ENCODE measurements at places on chromosomes 4 and X.

DNA sequence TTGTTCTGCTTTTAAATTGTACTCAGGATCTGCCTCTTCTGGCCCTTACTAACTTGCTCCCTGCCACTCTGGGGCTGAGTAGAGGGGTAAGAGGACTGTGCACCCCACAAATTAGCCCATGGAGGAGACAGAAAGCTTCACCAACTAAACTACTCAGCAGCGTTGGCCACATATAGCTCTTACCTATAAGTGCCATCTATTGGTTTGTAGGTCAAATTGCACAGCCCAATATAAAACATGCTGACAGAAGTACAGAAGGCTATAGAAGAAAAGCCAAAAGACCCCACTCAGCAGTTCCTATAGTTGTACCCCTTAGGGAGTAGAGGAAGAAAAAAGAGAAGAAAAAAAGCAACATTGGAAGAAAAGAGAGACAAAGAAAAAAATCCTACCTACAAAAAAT lies 341.2 kb upstream of the FMR1 start:
- DNase-seq = no peak

GRCh38 chr4:127776620-127777019 lies 5.5 kb upstream of the HSPA4L start:
- no peak for DNase-seq

DNA sequence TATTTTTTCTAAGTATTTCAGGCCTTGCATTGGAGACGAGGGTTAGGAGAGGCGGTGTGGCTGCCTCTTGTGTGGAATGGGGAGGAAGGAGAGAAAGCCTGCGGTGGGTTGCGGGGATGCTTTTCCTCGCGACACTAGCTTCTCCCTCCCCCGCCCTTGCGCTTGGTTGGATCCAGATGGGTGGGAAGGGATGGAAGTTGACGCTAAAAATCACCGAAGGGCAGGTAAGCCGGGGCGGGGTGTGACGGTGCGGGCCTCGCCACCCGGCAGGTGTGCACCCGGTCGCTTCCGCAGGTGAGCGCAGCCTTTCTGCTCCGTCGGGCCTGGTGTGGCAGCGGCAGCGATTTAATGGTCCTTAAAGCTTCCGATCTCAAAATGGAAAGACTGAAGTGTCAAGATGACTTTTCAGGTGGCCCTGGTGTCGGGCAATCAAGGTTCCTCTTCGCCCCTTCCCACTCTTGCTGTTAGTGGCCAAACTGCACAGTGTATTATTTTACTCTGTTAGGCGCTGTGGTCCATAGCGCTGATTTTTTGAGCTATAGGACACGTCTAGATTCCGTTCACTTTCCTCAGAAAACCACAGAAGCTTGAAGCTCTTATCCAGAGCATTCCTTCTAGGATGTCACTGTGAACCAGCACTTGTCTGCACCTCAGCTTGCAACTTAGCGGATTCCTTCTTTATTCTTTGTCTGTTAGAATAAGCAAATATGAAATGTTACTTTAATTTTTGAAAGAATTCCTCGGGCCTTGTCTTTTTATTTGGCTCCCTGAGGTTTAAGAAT lies 765 bp downstream of the ENOPH1 start:
- DNase-seq = peak; percentile 40

GRCh38 chr4:148800336-148800885 lies 358.2 kb upstream of the NR3C2 start:
- no peak for DNase-seq

DNA sequence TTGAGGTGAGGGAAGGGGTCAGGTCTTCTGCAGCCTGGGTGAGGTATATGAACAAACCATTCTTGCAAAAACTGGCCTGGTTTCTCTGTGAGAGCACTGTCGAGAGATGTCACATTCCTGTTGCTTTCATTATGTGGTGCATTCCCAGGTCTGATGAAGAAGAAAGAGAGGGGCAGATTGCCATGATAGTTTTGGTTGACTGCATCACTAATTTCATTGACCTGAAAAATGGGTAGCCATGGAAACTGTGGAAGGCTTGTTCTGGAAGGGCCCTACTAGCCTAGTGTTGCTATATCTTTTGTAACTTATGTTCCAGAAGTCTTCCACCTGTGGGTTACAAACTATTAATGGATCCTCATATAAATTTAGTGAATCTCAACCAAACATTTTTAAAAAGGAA lies 32.9 kb upstream of the CYBB start:
- no peak for DNase-seq

DNA sequence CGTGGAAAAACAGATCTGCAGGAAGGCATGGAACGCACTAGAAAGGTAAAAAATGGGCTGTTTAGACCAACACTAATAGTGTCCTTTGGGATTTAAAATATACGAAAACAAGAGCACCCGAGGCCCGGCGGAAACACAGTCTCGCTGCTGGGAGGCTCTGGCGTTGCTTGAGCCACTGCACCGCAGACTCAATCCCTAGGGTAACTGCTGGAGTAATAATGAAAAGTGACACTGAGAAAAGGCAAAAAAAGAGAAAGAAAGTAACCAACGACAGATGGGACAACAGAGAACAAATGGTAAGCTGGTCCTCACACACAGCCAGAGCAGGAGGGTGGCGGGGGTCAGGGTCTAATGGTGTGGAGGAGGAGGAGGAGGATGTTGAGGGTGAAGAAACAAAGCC lies 15.4 kb downstream of the IRAK1 start:
- no peak for DNase-seq

DNA sequence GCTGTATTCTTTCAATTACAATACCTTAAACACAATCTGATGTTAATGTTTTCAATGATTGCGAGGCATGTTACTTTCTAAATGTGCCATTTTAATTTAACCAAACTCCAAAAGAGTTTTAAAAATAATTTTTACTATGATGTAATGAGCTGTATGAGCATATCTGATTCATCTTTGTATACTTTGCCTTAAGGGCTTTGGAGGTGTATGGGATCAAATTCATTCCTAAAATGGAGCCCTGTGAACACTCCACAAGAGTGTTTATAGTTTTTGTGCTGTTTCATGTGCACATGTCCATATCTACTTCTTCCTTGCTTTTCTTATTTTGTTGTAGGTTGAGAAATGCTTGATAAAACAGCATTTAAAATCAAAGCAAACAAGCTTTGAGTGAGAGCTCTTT lies 82.4 kb downstream of the ATP10D start:
- DNase-seq = no peak

DNA sequence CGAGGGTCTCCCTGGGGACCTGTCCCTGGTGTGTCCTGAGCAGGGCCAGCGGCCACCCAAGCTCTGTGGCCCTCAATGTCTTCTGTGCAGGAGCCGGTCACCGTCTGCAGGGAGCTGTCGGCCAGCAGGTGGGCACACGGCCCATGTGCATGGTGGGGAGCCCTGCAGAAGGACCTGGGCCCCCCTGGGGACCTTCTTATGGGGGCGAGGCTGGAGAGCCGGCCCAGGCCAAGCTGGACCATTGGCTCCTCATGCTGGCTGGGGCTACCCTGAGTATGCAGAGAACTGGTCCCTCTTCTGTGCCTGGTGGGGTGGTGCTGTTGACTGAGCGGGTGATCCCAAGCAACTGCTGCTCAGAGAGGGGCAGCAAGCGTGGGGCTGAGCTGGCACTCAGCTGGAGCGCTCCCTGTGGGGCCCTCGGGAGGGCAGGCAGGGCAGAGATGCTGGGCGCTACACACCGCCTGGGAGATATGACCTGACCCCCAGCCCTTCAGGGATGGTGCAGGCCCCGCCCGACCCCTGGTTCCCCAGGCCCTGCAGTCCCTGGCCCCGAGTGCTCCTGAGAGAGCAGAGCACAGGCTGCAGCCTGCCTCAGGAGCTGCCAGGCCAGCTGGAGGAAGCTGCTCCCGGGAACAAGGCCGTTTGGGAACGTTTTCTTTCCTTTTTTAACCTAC lies 14.8 kb downstream of the NAT8L start:
- DNase-seq = no peak

DNA sequence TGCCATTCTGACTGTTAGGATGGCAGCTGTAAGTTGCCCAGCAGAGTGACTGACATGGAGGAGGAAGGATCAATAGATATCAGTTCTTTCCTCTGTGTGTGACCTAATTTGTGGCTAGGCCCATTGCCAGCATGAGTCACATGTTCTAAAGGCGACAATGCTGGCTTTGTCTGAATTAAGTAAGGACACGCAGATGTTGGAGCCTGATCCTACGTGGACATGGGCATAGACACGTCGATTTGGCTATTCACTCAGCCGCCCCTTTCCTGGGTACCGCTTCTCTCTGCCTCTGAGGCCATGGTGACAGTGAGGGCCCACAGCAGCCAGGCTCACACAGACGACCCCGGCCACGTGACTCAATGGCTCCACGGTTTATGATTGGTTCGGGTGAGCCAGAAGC lies 16.3 kb downstream of the PROM1 start:
- DNase-seq = no peak

GRCh38 chr4:18214411-18215055 lies 193.0 kb upstream of the LCORL start:
- no peak for DNase-seq

DNA sequence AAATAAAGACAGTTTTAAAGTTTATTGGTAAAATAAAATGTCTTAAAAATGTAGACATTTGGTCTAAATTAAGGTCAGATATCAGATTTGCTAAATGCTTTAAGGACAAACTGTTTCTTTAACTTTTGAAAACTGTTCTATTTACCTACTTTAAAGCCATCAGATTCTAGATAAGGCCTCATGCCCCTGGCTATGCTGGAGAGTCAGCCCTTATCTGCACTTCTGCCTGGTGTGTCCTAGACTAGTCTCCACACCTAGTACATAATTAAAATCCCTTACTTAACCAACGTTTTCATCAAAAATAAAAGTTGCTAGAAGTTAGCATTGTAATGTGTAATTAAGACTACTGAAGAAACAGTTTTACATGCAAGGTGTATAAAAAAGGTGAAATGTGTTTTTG lies 25.6 kb downstream of the HSD17B11 start:
- DNase-seq = no peak

DNA sequence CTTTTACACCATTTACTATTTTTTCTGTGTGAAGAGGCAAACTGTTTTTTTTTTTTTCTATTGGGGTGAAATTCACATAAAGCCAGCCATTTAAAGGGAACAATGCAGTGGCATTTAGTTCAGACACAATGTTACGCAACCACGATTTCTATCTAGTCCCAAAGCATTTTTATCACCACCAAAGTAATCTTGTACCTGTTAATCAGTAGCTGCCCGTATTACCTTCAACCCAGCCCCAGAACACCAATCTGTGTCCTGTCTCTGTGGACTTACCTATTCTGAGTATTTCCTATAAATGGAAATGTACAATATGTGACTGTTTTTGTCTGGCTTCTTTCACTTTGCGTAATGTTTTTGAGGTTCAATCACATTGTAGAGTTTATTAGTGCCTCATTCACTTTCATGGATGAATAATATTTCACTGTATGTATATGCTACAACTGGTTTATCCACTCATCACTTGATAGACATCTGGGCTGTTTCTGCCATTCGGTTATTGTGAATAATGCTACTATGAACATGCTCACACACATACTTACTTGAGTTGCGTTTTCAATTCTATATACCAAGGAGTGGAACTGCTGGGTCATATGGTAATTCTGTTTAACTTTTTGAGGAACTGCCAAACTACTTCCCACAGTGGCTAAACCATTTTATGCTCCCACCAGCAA lies 116.2 kb downstream of the CDS1 start:
- no peak for DNase-seq

DNA sequence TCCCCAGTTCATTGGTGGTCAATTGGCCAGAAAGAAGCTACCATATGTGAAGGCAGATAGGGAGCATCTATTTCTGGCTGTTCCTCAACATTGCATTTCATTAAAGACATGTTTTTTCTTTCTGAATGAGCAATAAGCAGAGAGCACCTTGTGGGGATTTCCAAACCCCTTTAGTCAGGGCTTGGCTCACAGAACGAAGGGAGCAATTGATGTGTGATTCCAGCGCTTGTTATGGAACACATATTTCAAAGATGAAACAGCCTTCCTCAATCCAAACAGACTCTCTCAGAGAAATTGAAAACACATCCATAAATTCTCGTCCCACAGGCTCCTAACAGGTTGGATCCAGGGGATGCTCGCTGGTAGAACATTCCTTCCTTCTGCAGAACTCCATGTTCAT lies 84.1 kb downstream of the CLCN4 start:
- DNase-seq = peak; percentile 80

- DNase-seq = no peak
These were observed 1514.8 kb downstream of the RPA4 start for GRCh38 chrX:98398542-98398941.

DNA sequence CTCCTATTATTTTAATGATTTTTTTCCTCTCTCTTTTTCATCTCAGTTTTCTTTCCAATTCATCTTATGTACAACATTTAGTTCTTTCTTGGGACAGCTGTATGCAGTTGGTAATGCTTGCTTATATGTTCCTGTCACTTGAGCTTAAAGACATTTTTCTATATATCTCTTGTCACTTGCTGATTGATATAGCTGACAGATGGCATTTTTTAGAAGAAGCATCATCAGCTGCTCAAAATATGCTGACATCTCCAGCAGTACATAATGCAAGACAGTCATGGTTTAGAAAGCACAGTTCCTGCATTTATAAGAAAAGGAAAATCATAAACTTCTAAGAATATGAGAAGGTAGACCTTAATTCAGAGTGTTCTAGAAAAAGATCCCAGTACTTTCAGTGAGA lies 56.5 kb downstream of the DCAF8L1 start:
- no peak for DNase-seq

- DNase-seq = peak; percentile 47
These were observed 43.8 kb upstream of the WDR1 start for GRCh38 chr4:10160281-10160856.

- DNase-seq = no peak
These were observed 109.3 kb downstream of the AFF2 start for GRCh38 chrX:148609515-148610327.

DNA sequence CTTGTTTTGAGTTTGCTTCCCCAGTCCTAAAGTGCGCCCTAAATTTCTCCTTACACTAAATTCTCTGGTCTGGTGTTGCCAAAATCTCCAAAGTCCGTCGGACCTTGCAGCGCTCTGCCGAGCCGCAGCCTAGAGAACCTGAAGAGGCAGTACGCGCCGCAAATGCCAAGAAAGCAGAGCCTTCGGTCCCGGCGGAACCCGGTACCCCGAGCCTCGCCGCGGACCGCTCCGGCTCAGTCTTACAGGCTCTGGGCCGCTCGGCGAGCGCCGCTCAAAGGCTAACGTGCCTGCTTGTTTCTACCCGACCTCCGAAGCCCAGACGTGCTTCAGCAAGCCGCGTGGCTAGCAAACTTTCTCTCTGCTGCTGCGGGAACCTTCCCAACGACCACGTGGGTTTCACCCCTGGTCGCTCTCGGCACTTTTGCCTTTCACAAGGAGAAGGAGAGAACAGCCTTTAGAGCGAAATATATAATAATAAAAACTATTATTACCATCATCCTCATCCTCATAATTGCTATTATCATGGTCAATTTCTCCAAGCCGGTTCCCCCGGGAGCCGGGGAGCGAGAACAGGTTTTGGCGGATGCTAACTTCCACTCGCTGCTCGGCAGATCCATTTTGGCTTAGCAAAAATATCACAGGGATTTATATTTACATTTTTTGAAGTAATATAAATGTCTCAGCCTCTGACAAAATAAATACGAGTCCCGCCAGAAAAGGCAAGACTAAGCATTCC lies 2.2 kb upstream of the HTR2C start:
- peak; percentile 0 for DNase-seq

- no peak for DNase-seq
These were observed 137.4 kb downstream of the BMP15 start for GRCh38 chrX:51047950-51048349.

GRCh38 chr4:23769406-23769805 lies 120.4 kb downstream of the PPARGC1A start:
- no peak for DNase-seq

GRCh38 chr4:125722009-125722408 lies 407.3 kb downstream of the FAT4 start:
- DNase-seq = no peak

- DNase-seq = no peak
These were observed 55.5 kb downstream of the BMPR1B start for GRCh38 chr4:94813221-94813620.
